ENCODE measurements at places on chromosomes 2 and 18.

GRCh38 chr2:221477714-221478484 is 94.2 kb downstream of the EPHA4 start:
- no peak for DNase-seq

- no peak for DNase-seq
These were observed 81.1 kb downstream of the BOLA3 start for GRCh38 chr2:74066491-74067203.

DNA sequence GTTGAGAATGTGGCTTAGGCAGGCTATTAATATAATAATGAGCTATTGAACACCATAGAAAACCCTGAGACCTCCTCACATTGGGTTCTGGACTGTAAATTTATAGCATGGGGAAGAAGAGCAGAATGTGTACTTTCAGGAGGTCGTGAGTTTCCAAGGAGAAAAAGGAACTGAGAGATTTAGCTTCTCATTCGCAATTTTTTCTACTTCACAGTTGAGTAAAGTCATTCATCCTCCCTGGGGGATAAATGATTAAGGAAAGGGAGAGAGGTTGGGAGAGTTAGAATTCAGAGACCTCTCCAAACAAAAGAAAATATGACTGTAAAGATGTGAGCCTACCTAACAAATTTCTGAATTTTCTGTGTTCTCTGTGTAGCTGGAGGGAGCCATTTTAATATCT is 205.8 kb upstream of the CYRIA start:
- DNase-seq: no peak

GRCh38 chr2:71751590-71751989 is 298.2 kb downstream of the DYSF start:
- no peak for DNase-seq

DNA sequence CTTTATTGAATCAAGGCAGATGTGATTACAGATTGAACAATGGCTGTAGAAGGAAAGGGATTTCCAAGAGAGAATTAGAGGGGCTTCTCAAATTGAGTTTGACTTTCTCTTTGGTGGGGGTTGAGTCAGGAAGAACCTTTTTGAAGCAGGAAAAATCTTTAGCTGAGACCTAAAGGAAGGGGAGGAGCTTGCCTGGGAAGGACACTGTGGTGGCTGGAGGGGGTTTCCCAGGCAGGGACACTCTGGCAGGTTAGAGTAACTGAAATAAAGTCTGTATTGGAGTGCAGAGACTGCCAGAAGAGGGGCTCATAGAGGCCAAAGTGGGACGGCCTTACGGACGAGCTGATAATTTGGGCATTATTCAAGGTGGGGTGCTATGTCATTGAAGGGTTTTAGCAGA is 69.3 kb downstream of the NEDD4L start:
- no peak for DNase-seq

Measured in iPS-NIHi11 (cell line).